Gastroesophageal sphincter (tissue), 4 donors: ENCODE measurements at places on chromosomes 1 and 21. TPM values are rescaled to one million over a fixed set of nuclear protein-coding genes. Genes with fewer than 3 reads are reported as not detected.
A peak's percentile ranks its signal among the peaks of the same experiment; 100 is the strongest.

GRCh38 chr1:35674111-35674510 is 32.8 kb upstream of the PSMB2 start:
- no peak for ATAC-seq

RAB25 gene
- not detected for total RNA-seq

KPRP gene
- total RNA-seq: not detected

AMY1B gene
- total RNA-seq: not detected

GRCh38 chr21:26920055-26920454 is 46.8 kb downstream of the ADAMTS5 start:
- peak; percentile 41 for ATAC-seq

- no peak for ATAC-seq
Measured at GRCh38 chr1:3029991-3030662, 8.9 kb downstream of the ACTRT2 start.

OR14A16 gene
- not detected for total RNA-seq

SORT1 gene
- total RNA-seq: 99.7 TPM

ST6GALNAC5 gene
- 23.4 TPM for total RNA-seq

DNA sequence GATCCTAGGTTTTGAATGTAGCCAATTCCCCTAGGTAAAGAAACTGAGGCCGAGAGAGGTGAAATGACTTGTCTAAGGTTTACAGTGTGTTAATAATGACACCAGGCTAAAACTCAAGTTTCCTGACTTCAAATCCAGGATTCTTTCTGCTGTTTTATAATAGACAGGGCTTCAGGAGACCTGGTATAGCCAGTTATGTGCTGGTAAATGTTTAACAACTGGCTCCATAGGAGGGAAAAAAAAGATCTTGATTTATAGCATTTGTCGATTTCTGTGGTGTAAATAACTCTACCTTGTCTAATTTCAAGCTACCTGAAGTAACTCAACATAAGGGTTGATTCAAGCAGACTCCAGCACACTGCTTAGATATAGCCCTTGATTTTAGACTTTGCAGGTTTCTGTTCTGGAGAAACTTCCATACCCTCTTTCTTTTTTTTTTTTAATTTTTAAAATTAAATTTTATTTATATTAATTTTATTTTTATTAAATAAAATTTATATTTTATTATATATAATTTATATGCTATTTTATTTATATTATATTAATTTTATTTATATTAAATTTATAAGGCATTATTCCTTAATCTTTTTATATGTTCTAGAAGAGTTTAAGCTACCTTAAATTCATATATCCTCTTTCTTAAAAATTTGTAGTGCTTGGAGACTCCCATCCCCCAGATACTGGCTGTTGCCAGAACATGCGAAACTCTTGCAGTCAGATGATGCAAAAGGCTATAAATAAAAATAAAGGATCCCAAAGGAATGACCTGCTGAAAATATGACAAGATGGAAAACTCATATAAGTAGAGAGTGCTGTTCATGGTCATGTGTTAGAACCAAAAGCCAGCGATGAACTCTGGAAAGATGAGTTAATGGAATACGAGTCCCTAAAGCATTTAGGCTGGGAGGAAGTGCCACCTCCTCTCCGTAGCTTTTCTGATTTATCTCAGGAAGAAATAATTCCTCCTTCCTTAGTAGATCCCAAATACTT is 35.4 kb upstream of the SRSF10 start:
- ATAC-seq: peak; percentile 41

DNA sequence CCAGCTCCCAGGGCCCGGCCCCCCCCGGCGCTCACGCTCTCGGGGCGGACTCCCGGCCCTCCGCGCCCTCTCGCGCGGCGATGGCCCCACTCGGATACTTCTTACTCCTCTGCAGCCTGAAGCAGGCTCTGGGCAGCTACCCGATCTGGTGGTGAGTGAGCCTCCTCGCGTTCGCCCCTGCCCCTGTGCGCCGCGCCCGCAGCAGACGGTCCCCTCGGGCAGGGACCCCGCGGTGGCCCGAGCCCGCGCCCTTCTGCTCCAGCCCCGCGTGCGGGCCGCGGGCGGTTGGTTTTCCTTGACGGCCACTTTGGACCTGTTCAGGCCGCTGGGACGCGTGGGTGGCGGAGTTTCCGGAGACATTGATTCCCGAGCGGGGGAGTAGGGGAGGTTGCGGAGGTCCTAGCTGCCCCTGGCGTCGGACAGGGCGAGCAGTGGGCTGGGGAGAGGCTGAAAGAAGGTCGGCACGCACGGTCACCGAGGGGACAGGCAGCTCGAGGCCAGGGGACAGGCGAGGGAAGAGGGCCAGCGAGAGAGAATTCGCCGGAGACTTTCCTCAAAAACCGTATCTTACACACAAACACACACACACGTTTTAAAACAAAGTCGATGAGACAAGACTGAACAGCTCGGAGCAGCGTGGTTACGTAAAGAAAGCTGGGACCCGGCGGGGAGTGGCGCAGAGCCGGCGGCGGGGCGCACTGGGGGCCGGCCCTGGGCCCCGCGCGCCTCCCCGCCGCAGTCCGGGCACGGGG is 427 bp downstream of the WNT3A start:
- no peak for ATAC-seq

GRCh38 chr21:27418346-27418745 is 451.5 kb upstream of the ADAMTS5 start:
- ATAC-seq: no peak

GRCh38 chr1:201471772-201472171 is 2.8 kb upstream of the PHLDA3 start:
- peak; percentile 8 for ATAC-seq

DNA sequence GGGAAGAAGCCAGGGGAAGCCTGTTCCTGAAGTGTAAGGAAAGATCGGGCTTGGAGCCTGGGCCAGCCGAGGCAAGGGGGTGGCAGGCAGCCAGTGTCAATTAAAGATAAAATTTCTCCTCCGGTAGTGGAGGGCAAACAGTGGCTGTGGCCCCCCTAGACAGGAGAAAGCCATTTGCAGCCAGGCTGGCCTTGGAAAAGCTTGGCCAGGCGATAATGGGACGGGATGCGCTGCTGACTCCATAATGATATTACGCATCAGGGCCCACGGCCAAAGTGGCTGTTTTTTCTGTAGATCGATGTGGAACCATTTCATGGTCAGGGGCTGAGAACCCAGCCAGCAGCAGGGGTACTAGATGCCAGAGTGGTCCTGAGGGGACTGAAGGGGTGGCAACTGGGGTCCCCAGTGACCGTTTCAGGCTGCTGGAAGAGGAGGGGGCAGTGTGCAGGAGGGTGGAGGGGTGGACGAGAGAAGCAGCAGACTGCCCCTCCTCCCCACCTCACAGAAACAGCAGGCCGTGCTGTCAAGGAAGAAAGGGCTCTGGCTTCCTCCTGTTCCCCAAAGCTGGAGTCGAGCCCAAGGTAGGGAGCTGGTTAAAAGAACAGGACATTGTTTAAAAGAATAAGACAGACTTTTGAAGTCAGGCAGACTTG is 25.2 kb downstream of the KCNC4 start:
- ATAC-seq: no peak

GRCh38 chr1:78275906-78276685 is 214.7 kb upstream of the PTGFR start:
- no peak for ATAC-seq

GRCh38 chr1:103309786-103310185 is 201.5 kb upstream of the COL11A1 start:
- no peak for ATAC-seq

DNA sequence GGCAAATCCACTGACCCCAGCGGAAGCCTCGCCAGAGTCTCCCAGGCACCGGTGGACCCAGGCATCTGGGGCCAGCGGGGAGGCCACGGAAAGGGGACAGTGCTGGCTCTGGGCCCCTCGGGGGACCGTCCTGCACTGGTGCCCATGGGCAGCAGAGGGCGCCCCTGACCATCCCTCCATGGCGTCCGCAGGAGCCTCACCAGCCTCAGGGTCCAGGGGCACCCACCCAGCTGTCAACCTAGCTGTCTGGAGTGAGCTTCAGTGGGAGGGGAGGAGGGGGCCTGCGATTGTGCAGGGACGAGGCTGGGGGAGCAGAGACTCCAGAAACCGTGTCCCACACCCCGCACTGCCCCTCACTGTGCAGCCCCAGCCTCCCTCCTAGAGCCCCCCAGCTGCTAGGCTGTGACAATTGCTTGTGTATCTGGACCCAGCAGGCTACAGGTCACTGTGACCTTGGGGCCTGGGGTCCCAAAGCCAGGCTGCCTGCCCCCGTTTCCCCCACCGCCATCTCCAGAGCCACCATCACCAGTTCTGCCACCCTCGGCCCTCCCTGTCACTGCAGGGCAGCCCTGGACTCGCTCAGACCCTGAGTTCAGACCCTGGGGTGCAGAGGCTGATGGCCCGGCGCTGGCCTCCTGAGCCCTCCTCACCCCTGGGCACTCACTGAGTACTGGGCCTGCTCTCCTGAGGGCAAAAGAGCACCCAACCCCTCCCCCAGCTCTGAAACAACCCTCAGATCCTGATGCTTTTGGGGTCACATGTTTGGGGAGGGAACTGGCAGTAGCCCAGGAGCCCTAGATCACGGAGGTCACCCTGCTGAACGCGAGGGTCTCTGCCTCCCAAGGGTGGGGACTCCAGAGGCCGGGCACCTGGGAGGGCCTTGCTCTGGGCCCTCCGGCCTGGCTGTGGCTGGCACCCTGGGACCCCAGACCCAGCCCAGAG is 10.6 kb upstream of the COL6A1 start:
- ATAC-seq: peak; percentile 42

CLEC20A gene
- not detected for total RNA-seq

DNA sequence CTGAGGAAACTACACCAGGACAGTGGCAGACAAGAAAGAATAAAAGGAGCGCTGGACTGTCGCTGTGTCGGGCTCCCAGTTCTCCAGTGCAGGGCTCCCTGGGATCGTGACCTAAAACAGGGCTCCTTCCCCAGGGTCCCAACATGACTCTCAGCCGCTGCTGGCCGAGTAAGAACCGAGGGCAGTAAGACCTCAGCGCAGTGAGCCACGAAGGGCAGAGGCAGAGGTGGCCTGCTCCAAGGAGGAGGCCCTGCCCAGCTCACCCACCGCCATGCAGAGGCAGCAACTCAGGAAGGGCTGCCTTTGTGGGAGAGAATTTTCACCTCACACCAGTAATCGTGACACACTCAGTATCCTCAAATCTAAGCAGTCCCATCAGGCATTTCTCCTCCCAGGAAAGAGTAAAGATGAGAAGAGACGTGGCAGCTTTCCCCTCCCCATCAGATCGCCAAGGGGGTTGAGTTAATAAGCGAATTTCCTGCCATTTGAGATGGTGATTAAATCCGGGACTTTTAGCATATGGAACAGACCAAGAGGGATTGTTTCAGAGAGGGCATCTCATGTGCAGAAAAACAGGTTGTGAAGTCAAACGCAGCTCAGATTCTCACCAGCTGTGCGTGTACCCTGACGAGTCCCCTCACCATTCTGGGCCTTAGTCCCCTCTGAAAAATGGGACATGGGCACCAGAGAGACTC is 19.8 kb upstream of the ARTN start:
- ATAC-seq: no peak

DNA sequence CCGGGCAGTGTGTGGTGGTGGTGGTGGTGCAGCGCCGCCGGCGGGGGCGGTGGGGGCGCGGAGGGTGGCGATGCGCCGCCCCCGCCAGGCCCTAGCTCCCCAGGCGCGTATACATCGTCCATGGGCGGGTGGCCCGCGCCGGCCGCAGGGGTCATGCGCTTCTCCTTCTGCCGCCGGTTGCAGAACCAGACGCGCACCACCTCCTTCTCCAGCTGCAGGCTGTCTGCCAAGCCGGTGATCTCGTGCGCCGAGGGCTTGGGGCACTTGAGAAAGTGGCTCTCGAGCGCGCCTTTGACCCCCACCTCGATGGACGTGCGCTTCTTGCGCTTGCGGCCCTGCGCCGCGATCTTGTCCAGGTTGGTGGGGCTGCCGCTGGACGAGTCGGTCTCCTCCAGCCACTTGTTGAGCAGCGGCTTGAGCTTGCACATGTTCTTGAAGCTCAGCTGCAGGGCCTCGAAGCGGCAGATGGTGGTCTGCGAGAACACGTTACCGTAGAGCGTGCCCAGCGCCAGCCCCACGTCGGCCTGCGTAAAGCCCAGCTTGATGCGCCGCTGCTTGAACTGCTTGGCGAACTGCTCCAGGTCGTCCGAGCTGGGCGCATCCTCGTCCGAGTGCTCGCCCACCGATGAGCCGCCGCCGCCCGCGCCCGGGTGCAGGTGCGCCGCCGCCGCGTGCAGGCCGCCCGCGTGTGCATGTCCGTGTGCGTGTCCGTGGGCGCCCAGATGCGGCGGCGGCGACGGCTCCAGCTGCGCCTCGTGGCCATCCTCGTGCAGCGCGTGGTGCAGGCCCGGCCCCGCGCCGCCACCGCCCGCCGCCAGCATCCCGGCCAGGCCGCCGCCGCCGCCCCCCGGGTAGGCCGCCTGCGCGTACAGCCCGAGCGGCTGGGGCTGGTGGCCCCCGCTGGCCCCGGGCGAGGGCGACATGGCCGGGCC is 926 bp downstream of the POU3F1 start:
- no peak for ATAC-seq

- no peak for ATAC-seq
Measured at GRCh38 chr1:194487172-194487571, 1300.8 kb upstream of the B3GALT2 start.

GRCh38 chr1:52355436-52355835 is 10.6 kb downstream of the CC2D1B start:
- ATAC-seq: no peak

DNA sequence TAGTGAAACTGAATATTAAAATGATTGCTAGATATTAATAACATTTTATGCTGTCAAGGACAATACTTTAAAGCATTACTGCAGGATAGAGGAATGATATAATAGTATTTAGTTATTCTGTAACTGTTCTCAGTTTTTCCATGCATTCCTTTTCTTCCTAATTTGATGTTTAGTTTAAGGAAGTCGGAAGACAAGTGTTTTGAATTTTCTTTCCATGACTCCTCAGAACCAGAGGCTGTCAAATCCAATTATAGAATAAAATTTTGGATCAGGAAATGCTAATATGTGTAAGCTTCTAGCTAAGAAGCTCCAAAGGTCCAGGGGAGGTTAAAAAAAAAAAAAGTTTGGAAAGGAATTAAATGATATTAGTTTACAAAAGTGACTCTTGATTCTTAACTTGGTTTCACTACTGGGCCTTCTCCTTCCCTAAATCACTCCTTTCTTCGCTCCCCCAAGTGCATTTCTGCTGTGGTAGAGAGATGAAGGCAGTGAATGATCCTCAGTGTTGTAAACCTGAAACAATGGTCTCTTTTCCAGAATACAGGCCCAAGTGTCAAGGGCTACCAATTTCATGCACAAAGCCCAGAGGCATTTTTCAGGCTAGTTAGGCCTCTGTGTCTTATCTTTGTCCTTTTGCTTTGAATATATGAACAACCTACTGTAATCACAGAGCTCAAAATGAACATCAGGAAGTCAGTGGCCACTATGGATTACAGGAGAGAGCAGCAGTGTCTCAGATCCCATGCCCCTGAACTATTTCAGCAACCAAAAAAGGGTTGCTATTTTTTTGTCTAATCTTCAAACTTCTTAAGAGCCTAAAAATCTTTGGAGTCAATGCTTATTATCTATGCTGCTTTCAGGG is 6.2 kb downstream of the ADSS2 start:
- no peak for ATAC-seq
